CD8-positive, alpha-beta memory T cell (primary cell): ENCODE measurements at places on chromosomes 7 and 10. TPM values are rescaled to one million over a fixed set of nuclear protein-coding genes. Genes with fewer than 3 reads are reported as not detected.

- DNase-seq, result peak; percentile 73
Observed at GRCh38 chr7:23679898-23680413, at the start of gene FAM221A. Gene FAM221A, plus strand, starts transcription at chr7:23680199. Its CDS starts 20 bp downstream, at chr7:23680219.

- DNase-seq, result no peak
Observed at GRCh38 chr10:118332236-118332635, 9.9 kb downstream of the FAM204A start.

The MAT1A gene
- polyA plus RNA-seq, result not detected

GRCh38 chr10:132583456-132583855, 45.9 kb downstream of the INPP5A start:
- DNase-seq, result no peak

DNA sequence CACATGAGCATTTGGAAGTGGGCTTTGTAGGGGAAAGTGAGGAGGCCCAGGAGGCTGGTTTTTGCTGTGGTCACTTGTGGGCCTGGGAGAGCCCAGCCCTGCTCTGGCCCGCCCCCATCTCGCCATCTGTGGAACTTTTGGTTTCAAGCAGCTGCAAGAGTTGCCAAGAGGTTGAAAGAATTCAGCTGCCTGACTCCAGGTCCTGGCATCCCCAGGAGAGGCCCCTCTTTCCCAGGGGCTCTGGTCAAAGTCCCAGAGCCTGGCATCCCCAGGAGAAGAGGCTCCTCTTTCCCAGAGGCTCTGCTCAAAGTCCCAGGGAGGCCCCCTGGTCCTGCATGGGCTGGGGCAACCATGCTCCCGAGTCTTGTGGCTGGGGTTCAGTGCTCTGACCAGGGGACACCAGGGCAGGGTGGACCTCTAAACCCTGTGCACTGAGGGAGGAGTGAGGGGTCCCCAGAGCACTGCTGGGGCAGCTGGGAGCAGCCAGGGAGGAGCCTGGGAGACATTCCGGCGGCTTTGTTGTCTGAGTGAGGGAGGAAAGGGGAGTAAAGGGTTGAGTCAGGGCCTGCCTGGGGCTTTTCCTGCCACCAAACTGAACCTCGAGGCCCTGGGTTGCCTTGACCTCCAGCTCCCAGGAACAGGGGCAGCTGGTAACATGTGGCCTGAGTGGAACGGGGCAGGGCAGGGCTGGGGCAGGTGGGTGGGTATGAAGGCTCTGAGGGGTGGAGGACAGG, 27.7 kb upstream of the CSGALNACT2 start:
- DNase-seq, result no peak

GRCh38 chr10:120607710-120608703, 151.0 kb downstream of the PLPP4 start:
- no peak for DNase-seq
